ENCODE measurements at places on chromosomes 5 and 9.

DNA sequence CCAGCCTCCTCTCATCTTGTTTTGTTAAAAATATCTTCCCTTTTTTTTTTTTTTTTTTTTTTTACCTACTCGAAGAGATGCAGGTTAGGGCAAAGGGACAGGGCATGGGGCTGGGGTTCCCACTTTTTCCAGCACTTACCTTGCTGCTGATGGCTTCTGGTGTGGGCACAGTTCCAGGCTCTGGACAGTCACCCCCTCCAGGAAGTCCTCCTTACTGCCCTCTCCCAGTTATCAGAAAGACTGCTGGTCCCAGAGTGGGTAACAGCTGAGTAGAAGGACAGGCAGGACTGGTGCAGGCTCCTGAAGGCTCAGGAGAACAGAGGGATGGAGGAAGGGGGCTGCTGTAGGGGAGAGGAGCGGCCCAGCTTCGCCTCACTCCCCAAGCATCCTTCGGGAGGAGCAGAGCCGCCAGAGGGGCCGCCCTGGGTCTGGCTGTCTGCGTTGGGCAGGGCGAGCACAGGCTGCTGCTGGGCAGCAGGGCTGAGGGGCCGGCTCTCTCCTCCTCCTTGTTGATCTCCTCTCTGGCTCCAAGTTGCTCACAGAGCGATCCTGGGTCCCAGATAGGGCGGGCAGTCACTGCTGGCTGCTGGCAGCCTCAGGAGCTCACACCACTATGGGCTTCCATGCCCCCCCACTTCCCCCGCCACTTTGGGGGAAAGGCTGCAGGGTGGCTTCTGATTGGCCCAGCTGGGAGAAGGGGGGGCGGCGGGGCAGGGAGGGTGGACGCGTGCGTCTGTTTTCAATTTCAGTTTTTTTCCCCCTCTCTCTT lies at the start of gene PDGFRB:
TSS of gene PDGFRB (minus strand) at position 588 of the 769 bp plus-strand sequence. CDS start 18,798 bp downstream, outside the sequence.
- peaks cover 3% of the 10 kb centered on the region for H3K4me1 ChIP-seq
- H3K27ac ChIP-seq, result peak within 1 kb of the TSS; percentile 77
- H3K4me3 ChIP-seq, result peak within 1 kb of the TSS; percentile 21
- no peak for DNase-seq

DNA sequence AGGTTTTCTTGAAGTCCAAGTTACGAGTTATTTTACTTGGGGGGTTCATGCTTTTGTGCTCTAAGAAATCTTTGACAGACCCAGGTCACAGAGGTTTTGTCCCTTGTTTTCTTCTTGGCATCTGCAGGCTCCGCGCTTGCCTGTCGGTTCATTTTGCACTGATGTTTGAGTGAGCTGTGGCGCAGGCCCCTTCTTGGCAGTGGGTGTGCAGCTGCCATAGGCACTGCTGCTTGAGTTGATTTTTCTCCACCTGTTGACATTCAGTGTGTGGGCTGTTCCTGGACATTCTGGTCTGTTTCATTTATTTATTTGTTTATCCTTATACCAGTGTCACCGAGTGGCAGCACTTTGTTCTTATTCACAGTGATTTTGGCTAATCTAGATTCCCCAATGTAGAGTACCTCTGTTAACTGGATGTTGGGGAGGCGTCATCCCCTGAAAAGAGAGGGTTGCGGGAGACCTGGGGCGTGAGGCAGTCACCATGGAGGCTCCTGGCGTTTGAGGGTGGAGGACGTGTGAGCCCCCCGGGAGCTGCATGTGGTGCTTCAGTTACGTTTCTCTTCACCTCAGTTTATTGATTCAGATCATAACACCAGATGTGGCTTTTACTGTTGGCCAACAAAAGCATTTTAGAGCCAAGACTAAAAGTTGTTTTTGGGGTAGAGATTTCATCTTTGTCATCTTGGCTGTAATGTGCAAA lies 121.4 kb upstream of the CACNA1B start:
- DNase-seq, result no peak
- no peaks in the 10 kb centered on the region for H3K27me3 ChIP-seq
- H3K4me3 ChIP-seq, result no peak overlapping the region
- H3K4me1 ChIP-seq, result no peaks in the 10 kb centered on the region

DNA sequence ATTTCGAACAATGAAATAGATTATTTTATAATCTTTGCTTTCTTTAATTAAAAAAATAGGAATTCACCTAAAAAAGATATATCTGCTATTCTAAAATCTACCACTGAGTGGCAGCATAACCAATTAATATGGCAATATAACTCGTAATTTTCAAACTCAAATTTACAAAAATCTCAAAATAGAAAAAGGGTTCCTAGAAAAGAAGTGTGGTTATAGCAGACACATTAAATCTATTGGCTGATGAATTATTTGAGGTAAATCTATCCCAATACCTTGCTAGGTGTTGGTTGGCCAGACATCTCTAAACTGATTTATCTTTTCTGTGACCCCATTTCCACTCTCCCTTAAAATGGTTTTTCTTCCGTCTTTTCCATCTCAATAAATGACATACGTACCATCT lies 30.2 kb upstream of the NRG2 start:
- H3K27ac ChIP-seq, result no peak overlapping the region
- no peaks in the 10 kb centered on the region for H3K36me3 ChIP-seq
- no peaks in the 10 kb centered on the region for H3K27me3 ChIP-seq
- no peaks in the 10 kb centered on the region for H3K4me1 ChIP-seq
- DNase-seq, result no peak

DNA sequence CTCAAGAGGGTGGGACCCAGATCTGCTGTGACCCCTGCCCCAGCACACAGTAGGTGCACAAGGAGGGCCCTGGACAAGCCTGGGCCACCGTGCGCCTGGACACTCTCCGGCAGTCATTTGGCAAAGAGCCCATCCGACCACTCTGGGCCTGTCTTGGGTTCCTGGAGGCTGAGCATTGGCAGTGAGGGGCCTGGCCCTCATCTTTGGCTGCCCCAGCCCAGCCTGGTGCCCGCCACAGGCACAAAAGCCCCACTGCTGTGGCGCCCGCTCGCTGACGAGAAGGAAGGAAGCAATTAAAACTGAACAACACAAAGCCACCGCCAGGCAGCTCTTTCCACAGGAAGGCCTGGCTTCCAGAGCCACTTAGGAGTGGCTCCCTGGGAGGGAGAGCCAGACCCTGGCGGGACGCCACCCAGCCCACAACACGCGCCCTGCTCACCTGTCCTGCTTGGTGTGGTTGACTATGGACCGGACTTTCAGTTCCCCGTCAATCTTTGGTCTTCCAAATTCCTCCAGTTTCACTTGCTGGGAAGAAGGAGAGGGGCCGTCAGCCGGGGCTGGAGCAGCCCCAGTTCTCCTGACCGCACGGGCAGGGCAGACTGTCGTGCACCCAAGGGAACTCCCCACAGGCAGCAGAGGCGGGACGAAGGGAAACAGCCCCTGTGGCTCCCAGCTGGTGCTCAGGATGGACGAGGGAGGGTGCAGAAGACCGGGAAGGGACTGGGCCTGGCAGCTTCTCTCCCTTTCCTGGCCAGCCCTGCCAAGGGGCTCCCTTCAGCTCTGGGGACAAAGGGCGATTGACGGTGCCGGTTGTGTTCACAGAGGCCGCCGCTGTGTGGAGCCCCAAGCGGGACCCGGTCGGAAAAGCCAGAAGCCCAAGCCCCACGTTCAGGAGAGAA lies 50.9 kb upstream of the SARDH start:
- H3K27me3 ChIP-seq, result no peaks in the 10 kb centered on the region
- H3K4me1 ChIP-seq, result peaks cover 30% of the 10 kb centered on the region
- H3K4me3 ChIP-seq, result no peak overlapping the region
- DNase-seq, result peak; percentile 47
- peak overlapping the region; percentile 57 for H3K27ac ChIP-seq

DNA sequence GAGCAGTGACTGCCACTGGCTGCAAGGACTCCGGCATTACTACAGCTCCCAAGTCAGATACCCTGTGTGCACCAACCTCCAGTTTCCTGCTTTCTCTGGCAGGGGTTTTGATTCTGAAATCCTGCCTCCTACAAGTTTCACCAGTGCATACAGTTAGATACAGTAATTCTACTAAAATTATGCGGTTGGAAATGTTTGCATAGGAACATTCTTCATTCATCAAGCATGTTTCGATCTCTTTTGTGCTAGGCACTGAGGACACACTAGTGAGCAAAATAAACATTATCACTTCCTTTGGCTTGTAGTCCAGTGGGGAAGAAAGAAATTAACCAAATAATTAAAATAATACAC lies 152.2 kb downstream of the TMEM167A start:
- no peaks in the 10 kb centered on the region for H3K36me3 ChIP-seq
- no peak for DNase-seq
- no peak overlapping the region for H3K4me3 ChIP-seq

GRCh38 chr5:68405784-68406743 lies 190.5 kb downstream of the PIK3R1 start:
- no peak overlapping the region for H3K4me3 ChIP-seq
- no peak overlapping the region for H3K27ac ChIP-seq
- no peaks in the 10 kb centered on the region for H3K36me3 ChIP-seq
- H3K27me3 ChIP-seq, result no peaks in the 10 kb centered on the region

DNA sequence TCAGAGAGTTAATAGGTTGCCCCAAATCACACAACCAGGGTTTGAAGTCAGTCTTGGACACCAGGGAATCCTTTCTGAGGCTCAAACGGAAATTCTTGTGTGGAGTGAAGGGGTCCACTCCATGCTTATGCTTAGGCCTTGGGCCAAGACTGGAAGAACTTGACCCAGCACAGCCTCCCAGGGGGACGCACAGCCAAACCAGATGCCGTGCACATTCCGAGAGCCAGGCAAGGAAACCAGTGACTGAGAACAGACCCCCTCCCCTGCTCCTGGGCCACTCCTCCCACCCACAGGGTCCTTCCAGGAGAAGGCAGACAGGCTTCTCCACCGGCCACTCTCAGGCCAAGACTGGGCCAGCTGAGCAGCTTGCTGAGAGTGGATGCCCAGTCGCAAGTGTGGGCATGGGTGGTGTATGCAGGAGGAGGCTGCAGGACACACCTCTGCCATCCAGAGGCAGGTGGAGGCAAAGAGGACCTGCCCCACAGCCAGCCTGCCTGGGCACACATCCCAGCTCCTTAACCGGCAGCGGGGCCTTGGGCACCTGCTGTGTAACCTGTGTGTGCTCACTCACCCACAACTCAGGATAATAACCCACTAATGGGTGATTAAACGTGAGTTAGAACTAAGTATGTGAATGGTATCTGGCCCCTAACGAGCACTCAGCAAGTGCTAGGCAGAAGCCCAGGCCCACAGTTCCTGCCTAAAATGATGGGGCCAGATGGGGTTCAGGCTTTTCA lies 38.0 kb downstream of the NIPAL4 start:
- H3K27ac ChIP-seq, result no peak overlapping the region
- H3K4me1 ChIP-seq, result no peaks in the 10 kb centered on the region
- no peak overlapping the region for H3K4me3 ChIP-seq
- peaks cover 9% of the 10 kb centered on the region for H3K36me3 ChIP-seq
- H3K27me3 ChIP-seq, result no peaks in the 10 kb centered on the region
- no peak for DNase-seq

DNA sequence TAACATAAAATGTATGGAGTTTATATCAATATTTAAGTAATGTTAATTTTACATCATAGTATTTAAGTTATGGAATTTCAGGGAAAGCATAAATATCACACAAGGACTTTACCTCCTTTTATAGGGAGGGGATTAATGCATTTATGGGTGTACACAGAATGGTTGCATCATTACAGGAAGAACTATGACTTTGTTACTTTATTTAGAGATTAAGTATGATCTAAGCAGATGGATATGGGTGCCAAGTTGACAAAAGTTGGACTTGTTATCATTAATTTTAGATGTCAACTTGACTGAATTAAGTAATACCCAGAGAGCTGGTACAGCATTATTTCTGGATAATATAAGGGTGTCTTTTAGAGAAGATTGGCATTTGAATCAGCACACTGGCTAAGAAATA lies 160.5 kb upstream of the CDH10 start:
- H3K4me1 ChIP-seq, result no peaks in the 10 kb centered on the region
- no peaks in the 10 kb centered on the region for H3K27me3 ChIP-seq
- H3K27ac ChIP-seq, result no peak overlapping the region
- no peaks in the 10 kb centered on the region for H3K36me3 ChIP-seq
- no peak overlapping the region for H3K4me3 ChIP-seq
- no peak for DNase-seq

- H3K4me3 ChIP-seq, result no peak overlapping the region
- DNase-seq, result no peak
- H3K4me1 ChIP-seq, result peaks cover 16% of the 10 kb centered on the region
- no peak overlapping the region for H3K27ac ChIP-seq
Observed at GRCh38 chr5:52987711-52988331, 1.3 kb upstream of the ITGA2 start.

GRCh38 chr5:133032852-133033742 lies 6.7 kb upstream of the ZCCHC10 start:
- no peaks in the 10 kb centered on the region for H3K4me1 ChIP-seq
- no peak for DNase-seq
- H3K27ac ChIP-seq, result no peak overlapping the region
- H3K36me3 ChIP-seq, result no peaks in the 10 kb centered on the region
- H3K4me3 ChIP-seq, result no peak overlapping the region
- H3K27me3 ChIP-seq, result no peaks in the 10 kb centered on the region

GRCh38 chr9:19629488-19629887 lies 159.3 kb downstream of the SLC24A2 start:
- no peak overlapping the region for H3K27ac ChIP-seq
- DNase-seq, result no peak
- no peak overlapping the region for H3K4me3 ChIP-seq
- no peaks in the 10 kb centered on the region for H3K27me3 ChIP-seq
- no peaks in the 10 kb centered on the region for H3K36me3 ChIP-seq

DNA sequence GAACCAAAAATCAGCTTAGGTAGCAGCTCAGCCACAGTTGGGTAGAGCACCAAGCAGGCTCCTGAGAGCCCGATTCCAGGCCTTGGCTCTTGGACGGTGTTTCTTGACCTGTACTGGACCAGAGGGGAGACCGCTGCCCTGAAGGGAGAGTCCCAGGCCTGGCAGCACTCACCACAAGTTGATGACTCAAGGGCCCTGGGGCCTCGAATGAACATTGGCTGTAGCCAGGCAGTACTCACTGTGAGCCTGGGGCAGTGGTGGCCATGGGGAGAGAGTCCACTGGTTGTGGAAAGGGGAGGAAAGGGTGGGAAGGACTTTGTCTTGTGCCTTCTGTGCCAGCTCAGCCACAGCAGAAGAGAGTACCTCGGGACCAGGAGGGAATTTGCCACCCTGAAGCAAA lies 166.1 kb downstream of the EDIL3 start:
- no peaks in the 10 kb centered on the region for H3K4me1 ChIP-seq
- H3K27ac ChIP-seq, result no peak overlapping the region
- H3K36me3 ChIP-seq, result no peaks in the 10 kb centered on the region

DNA sequence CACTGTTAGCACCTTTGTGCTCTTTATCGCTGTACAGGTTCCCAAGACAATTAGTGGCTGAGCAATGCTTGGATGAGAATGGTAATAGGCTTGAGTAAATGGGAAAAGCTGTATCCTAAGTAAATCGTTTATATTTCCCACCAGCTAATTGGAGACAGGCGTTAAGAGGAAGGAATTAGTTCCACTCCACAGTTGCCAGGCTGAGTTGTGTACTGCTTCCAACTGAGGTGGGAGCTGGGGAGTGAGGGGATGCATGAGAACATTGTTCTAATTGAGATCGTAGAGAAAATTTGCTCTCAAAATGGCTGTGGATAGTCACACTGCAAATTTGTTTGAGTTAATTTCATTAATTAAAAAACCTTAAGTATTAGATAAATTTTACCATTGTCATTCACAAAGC lies 285.0 kb upstream of the ADAMTSL1 start:
- H3K4me1 ChIP-seq, result peaks cover 16% of the 10 kb centered on the region
- no peak overlapping the region for H3K27ac ChIP-seq
- no peaks in the 10 kb centered on the region for H3K36me3 ChIP-seq
- H3K27me3 ChIP-seq, result no peaks in the 10 kb centered on the region

GRCh38 chr5:102713278-102713677 lies 41.8 kb upstream of the PAM start:
- H3K27me3 ChIP-seq, result no peaks in the 10 kb centered on the region
- H3K4me1 ChIP-seq, result no peaks in the 10 kb centered on the region
- H3K36me3 ChIP-seq, result no peaks in the 10 kb centered on the region
- no peak overlapping the region for H3K27ac ChIP-seq

All from liver (tissue), 10 donors.